ENCODE measurements at places on chromosomes 1 and 21.

DNA sequence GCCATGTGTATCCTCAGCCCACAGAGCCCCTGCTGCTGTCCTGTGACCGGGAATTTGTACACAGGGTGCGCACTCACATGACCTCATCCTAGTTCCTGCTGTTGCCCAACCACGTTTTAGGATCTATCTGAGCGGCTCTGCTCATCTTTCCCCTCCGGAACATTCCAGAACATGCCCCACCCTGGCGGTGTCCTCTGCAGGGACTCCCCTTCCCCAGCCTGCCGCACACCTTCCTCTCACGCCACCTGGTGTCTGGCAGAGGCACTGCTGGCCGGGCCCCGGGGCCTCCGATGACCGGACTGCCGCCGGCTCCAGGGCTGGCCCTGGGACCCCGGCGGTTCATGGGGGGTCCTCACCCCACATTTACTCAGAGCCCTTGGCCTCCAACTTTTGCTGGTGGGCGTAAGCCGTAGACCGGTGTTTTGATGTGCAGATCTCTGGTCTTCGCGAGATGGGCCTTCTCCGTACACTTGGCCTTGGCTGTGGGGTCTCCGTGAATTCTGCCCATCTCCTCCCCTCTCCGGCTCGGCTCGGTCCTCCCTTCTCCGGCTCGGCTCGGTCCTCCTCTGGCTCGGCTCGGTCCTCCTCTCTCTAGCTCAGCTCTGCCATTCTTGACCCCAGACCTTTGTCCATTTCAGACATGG, 29.5 kb downstream of the ARHGEF16 start:
- DNase-seq, result no peak

GRCh38 chr1:184423649-184424048, 36.8 kb downstream of the C1orf21 start:
- no peak for DNase-seq

GRCh38 chr1:226568077-226568831, 19.7 kb downstream of the STUM start:
- no peak for DNase-seq

- no peak for DNase-seq
These were observed 41.0 kb upstream of the SYNC start for GRCh38 chr1:32743380-32744070.

DNA sequence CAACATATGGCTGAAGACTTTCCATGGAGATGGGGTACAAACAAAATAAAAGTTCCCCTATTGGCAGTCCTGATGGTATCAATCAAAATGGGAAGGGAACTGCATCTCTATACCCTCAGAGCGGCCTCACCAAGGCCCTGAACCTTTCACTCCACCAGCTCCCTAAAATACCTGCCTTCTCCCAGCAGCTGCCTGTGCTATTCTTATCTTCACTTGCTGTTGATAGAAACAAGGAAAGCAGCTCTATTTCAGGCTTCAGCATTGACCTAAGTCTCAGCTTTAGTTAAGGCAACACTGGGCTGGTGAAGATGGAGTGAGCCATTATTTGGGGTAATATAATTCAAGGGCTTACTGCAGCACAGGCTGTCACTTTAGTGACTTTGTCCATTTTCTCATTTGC, 21.7 kb upstream of the PIGC start:
- no peak for DNase-seq

- DNase-seq, result no peak
These were observed 108.9 kb upstream of the GJB5 start for GRCh38 chr1:34645919-34646318.

- DNase-seq, result no peak
These were observed 17.2 kb downstream of the VCAM1 start for GRCh38 chr1:100736746-100737145.

GRCh38 chr1:236870721-236871120, 75.6 kb downstream of the MTR start:
- DNase-seq, result peak; percentile 14

- no peak for DNase-seq
These were observed 325.7 kb downstream of the HHAT start for GRCh38 chr1:210654176-210654981.

DNA sequence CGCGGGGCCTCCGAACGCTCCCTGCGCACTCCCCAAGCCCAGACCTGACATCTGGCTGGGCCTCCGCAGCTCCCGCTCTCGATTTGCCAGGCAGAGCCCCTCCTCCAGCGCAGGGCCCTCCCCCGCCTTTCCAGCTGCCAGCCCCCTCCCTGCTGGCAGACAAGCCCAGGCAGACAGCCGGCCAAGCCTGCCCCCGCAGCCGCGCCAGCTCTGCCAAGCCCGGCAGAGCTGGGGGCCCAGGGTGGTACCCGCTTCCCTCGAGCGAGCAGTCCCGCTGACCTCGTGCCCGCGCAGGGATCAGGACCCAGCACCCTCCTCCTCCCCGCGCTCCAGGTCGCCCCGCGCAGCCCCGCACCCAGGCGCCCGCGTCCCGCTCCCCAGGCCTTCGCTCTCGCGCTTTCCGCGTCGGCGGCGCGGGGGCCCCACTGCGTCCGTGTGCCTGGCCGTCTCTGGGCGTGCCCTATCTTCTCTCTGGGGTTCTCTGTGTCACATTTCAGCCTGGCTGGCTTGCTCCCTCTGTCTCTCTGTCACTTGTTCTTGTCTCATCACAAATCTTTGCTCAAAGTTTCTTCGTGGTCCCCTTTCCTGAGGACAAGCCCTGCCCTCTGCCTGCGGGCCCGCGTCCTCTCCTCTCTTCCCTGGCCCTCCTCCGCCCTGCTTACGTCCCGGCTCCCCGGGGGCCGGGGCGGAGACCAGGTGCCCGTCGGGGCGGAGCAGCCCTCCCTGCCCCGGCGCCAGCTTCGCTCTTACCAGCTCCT, 580 bp downstream of the INKA2 start:
- peak; percentile 52 for DNase-seq

DNA sequence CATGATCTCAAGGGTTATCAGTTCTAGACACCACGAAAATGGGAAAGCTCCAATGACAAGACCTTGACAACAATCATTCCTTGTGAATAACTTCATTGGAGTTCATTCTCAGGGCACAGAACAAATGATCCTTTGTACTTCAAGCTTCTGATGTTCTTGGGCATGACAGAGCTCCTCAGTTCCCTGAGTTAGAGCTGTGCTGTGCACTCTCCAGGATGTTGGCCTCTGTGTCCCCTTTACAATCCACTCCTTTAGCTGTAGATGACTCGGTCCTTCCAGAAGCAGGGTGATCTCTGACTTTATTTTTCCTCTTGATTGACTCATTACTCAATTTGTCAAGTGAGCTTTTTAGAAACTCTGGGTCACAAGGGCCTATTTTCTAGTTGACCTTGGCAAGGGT, 3.9 kb upstream of the FAM78B start:
- no peak for DNase-seq

GRCh38 chr1:119367432-119368124, 1.0 kb upstream of the HAO2 start:
- DNase-seq, result no peak

GRCh38 chr21:37331411-37331810, 35.2 kb upstream of the DYRK1A start:
- DNase-seq, result no peak

GRCh38 chr1:33111965-33112364, 31.0 kb downstream of the AZIN2 start:
- no peak for DNase-seq

DNA sequence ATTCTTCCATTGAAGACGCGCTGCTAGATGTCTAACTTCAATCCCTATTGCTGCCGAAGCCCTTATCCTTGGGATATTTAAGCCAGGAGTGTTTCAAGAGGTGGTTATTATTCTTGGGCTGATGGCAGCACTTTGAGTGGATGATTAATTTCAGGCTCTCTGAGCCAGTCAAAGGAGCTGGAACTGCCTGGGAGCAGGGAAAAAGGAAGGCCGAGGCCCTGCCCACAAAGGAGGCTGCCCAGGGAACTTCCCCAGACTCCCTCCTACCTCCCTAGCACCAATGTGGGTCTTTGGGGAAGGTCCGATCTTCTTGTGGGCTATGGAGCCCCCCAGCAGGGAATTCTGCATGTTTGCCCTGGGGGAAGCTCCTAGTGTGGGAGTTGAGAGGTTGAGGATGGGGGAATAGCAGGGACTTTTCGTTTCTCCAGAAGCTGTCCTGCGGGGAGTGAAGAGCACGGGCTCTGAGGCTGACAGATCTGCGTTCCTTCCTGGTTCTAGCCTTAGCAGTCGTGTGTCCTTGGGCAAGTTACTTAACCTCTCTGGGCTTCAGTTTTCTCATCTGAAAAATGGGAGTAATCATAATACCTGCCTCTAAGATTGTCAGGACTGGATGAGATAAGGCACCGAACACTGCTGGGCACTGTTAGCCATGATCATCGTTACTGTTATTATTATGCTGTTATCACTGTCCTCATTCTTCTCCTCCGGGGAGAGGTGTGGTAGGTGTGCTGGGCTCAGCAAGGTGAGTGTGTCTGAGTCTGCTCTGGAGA, 6.3 kb downstream of the KCNQ4 start:
- no peak for DNase-seq

- DNase-seq, result no peak
These were observed 72.5 kb upstream of the RAB3GAP2 start for GRCh38 chr1:220344745-220345144.

GRCh38 chr1:1786836-1787605, 8.8 kb upstream of the NADK start:
- DNase-seq, result no peak

DNA sequence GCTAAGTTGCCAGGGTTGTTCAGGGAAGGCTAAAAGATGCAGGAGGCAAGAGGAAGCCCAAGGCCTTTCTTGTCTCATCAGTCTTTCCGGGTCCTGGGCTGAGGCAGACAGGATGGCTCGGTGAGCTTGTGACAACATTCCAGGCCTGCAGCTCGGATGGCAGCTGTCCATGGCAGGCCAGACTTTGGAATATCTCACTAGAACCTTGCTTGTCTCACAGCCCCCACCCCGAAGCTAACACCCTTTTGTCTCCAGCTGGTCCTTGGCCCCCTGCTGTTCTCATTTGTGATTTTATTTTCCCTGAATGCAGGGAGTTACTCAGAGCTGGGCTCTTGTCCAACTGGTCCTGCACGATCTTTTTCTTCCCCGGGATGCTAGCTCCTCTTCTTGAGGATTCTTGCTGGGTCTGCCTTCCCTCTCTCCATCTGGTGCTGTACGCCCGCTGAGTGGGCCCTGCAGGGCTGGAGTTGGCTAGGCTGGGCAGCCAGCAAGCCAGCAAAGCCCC, 477.2 kb upstream of the CAMK1G start:
- DNase-seq, result no peak

DNA sequence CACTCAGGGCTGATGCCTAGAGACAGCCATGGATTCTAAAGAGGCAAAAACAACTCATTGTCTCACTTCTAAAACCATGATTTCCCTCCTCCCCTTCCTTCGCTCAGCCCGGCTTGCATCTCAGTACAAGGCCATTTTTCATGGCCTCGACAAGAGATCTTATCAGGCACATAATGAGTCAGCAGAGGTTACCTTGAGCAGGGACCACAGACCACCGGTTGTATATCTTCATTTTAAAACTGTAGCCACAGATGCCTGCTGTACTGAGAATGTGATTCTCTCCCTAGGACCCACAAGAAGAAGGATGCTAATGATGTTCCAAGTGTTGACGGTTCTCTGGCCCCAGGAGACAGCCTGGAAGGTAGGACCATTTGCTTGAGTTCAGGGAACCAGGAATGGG, 331.9 kb downstream of the AJAP1 start:
- DNase-seq, result no peak

- no peak for DNase-seq
These were observed 146.0 kb downstream of the PBX1 start for GRCh38 chr1:164704954-164705353.

- no peak for DNase-seq
These were observed 147.7 kb downstream of the MIS18A start for GRCh38 chr21:32131164-32131563.

DNA sequence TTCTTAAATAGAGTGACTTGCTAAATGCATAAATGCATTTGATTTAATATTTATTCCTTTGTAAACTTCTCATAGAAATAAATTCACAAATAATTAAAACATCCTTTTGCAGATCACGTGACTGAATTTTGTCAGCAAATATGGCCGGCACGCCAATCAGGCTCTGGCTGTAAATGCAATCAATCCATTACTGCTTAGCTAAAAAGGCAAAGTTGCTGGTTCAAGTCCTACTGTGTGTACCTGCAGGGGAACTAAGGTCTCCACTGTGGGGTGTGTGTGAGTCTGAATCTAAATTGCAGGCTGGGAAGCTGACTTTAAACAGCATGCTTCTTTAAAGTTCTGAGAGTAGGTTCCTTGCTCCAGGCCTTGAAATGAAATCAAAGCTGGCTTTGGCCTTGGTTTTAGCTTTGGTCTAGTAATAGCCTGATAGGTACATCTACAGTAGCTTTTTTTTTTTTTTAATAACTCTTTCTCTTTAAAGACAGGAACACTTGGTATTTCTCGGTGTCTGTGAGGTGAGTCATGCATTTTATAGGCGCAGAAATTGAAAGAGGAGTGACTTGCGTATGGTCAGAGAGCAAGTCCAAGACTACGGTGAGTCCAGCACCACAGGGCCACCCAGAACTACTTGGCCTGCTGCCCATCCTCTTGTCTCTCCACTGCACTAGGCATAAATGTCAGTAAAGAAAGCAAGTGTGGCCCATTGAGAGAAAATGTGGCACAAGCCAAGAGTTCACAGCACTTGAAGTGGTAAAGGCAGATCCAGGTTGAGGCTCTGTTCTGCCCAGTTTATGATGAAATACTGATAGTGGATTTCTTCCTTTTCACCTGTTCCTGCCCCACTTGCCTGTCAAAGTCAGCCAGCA, 36.2 kb upstream of the LYST start:
- no peak for DNase-seq

DNA sequence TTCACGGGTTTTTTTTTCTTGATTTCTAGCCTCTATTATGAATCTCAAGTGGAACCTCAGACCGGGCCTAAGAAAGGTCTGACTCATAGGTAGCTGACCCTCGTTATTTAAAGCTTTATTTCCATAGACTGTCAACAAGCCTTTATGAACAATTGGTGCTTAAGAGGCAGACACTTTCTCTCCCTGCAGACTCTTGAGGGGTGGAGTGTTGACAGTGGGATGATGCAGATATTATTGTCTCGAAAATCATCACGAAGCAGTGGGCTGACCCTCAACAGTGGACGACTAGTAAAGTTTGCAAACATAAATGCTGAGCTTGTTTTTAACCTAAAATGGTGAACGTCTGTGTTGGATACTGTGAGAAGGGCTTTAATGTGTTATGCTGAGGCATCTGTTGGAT, 1.8 kb downstream of the SFT2D2 start:
- no peak for DNase-seq

GRCh38 chr1:181104790-181105133, 16.3 kb downstream of the IER5 start:
- DNase-seq, result no peak

- DNase-seq, result no peak
These were observed 365.8 kb downstream of the KIF26B start for GRCh38 chr1:245520611-245521010.

- DNase-seq, result no peak
These were observed 23.2 kb upstream of the SLC30A1 start for GRCh38 chr1:211601982-211602670.

DNA sequence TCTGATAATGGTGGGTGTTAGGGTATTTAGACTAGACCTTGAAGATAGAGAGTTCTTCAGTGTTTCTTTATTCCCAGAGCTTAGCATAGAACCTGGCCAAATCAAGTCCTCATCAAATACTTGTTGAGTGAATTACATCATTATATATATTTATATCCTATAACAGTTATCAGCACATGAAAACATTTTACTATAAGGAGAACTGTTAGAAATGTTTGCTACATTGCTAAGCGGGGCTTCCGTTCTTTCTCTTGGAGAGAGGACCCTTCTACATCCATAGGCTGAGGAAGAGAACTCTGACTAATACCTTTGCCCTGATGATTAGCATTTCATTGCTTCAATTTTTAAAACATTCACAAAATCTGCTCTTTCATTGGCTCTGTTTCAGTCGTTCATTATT, 66.5 kb upstream of the NBL1 start:
- no peak for DNase-seq

GRCh38 chr1:11523261-11523660, 44.3 kb downstream of the DISP3 start:
- no peak for DNase-seq

GRCh38 chr21:38361324-38361723, 104.5 kb downstream of the KCNJ15 start:
- no peak for DNase-seq
